ENCODE measurements at places on chromosomes 6 and 20.
A peak's percentile ranks its signal among the peaks of the same experiment; 100 is the strongest.

- DNase-seq = no peak
These were observed 112.4 kb downstream of the FOXO3 start for GRCh38 chr6:108673153-108673552.

DNA sequence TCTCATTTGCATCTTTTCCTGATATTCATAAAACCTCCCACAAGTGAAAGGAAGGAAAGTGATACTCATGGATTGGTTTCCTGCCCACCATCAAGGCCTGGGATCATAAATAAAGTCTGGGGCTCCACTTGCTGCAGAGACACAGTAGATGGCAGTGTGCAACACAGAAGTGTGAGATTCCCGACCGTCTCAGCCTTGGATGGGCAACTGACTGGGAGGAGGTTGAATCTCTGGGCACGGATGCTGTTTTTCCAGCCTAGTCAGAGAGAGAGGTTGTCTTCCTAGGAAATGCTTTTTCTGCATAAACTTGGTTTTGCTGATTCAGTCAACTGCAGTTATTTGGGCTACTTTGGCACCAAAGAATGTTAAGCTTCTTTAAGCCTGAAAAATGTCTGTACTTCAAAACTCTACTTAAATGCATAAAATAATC, 9.9 kb upstream of the RFPL4B start:
- peak; percentile 85 for DNase-seq

GRCh38 chr20:44720621-44720996, 5.4 kb downstream of the CCN5 start:
- DNase-seq = peak; percentile 95

DNA sequence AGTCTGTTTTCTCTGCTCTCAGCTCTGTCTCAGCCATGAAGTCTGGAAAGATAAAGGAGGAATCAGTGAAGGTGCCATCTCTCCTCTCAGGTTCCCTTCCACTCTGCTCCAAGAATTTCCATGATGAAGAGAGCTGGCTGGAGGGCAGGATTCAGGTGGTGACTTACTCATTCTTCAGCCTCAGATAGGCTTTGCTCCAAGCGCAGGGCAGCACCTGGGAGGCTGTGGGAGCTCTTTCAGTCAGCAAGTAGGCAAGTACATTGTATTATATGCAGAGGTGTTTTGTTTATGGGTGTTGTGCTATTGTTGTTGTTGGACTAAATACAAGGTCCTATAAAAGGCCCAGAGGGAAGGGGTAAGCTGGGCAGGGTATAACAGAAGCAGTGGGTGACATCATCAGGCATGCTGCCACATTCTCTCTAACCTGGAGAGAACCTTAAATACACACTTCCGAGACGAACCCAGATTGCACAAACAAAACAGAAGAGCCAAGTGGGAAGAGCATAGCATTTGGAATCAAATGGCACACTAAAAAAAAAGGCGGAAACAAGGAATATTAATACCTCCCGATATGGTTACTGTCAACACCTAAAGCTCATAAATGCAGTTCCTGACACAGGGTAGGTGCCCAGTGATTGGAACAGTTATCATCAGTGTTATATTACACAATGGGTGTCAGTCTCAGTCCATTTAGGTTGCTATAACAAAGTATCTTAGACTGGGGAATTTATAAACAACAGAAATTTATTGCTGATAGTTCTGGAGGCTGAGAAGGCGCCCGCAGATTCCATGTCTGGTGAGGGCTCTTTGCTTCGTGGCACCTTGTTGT, 14.5 kb upstream of the PSMG4 start:
- no peak for DNase-seq

DNA sequence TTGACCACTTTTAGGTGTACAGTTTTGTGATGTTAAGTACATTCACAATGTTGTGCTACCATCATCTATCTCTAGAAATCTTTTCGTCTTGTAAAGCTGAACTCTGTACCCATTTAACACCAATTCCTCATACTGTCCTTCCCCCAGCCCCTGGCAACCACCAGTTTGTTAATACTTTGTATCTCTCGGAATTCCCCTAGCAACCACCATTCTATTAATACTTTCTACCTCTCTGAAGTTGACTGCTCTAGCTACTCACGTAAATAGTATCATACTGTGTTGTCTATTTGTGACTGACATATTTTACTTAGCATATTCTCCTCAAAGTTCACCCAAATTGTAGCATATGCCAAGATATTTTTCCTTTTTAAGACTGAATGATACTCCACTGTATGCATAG, 82.3 kb upstream of the CLDN20 start:
- no peak for DNase-seq

DNA sequence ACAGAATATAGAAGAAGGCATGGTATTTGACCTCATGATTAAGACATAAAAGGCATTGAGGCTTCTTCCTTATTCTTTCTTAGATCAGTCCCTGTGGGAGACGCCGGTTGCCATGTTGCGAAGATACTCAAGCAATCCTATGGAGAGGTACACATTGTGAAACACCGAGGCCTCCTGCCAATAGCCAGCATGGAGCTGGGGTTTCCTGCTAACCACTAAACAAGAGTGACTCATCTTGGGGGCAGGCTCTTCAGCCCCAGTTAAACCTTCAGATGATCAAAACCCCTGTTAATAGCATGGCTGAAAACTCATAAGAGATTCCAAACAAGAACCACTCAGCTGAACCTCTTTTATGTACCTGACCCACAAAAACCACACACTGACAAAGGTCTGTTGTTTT, 478.8 kb downstream of the CD83 start:
- DNase-seq = peak; percentile 32

DNA sequence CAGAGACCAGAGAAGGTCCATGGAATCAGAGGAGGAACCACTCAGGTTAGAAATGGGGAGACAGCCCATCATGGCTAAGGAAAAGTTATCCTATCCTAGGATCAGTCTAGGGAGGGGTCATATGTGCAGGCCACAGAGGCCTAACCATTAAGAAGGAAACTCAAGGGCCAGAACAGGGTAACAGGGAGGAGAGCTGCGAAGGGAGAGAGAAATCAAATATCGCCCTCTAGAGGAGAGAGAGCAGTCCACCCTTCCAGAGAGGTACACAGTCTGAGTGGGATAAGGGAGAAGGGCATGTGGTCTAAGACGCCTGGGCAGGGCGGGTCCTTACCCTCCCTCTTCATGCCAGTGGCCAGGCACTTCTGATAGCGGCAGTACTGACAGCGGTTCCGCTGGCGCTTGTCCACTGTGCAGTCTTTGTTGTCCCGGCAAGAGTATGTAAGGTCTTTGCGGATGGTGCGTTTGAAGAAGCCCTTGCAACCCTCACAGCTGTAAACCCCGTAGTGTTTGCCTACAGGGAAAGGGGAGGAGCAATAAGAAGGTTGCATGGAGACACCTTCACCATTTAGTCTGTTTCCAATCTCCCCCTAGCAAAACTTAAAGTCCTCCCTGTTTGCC, 2.9 kb downstream of the RXRB start:
- peak; percentile 68 for DNase-seq

DNA sequence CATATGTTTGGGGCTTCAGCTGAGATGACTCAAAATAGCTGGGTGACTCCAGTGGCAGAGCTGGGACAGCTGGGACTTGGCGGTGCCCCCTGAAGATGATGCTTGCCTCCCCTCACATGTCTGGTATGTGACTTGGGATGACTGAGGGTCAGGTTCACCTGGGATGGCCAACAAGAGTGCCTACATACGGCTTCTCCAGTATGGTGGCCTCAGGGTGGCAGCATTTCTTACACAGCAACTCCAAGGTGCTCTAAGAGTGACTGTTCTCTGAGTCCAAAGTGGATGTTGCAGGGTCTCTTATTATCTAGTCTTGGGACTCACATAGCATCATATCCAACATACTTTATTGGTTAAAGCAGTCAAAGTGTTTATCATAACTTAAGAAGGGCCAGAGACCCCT, 87.8 kb upstream of the CENPW start:
- DNase-seq = no peak

DNA sequence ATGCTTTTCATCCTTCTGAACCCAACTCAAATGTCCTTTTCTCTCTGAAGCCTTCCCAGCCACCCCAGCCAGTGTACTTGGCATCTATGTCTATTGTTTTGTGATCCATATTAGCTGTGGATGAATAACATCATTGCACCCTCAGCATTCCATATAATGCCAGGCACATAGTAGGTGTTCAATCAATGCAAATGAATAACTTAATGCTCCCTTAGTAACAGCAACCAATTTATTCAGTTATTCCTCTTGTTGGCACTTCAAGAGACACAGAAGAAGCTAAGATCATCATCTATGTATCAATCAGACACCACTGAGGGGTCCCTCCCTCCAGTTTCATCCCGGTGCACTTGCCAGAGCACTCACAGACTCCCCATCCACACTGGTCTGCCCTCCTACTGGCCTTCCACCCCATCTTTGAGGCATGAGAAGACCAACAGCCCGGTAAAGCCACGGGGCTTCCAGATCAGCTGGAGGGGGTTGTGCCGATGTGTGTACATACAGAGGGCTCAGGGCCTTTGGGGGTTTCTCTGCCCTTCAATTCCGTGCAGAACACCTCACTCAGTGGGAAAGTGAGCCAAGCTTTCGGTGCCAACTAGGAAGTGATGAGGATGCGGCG, 2.4 kb upstream of the TAF8 start:
- no peak for DNase-seq

- no peak for DNase-seq
These were observed 17.3 kb downstream of the PPP1R10 start for GRCh38 chr6:30599625-30600324.

GRCh38 chr6:147103694-147104093, 100.5 kb upstream of the STXBP5 start:
- DNase-seq = peak; percentile 37

DNA sequence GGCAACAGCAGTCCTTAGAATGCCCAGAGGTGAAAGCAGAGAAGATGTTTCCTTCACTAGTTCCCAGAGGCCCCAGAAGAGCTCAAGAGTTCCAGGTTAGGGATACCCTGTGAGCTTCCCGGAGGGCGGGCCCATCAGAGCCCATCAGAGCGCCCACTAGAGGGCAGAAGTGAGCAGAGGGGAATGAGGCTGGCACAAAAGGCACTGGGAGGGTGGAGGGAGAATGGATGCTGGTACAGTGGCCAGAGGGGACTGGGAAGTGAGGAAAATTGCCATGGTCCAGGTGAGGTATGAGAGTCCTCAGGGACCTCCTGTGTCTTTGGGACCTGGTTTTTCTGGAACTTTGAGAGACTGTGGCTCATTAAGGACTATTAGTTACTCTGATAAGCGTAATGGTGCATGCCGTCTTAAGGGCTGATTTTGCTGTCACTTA, 57.3 kb downstream of the LINC00237 start:
- DNase-seq = peak; percentile 12

DNA sequence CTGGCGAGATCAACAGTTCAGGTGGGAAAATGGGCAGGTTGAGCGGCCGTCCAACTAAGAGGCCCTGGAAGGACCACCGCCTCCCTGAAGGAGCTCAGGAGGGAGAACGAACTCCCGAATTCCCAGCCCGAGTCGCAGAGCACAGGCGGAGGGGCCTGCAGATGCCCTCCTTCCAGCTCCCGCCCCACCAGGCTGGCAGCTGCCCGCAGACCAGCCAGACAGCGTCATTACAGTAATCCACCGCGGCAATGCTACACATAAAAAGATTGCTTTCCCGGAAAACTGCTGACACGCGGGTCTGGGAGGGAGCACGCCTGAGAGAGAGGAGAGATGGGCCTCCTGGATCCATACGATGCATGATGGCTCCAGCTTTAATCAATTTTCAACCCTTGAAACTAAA, 30.5 kb upstream of the SLCO4A1 start:
- DNase-seq = no peak

- no peak for DNase-seq
These were observed 167.5 kb upstream of the PLCB4 start for GRCh38 chr20:8901237-8902025.

DNA sequence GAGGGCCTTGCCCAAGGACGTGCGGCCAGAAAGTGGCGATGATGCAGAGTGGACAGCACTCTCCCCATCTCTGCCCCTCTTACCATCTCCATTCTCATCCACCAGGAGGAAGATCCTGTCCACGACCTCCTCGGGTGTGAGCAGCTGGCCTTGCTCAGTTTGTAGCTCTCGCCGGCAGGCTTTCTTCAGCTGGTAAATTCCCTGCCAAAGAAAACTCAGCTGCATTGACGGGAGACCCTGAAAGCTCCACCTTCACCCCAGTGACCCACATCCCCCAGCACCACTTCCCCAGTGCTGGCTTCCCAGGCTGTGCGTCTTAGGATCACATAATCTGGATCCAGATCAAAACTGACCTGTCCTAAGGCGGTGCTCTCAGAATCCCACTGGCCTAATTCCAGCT, 9.2 kb downstream of the GUCA1B start:
- DNase-seq = no peak

DNA sequence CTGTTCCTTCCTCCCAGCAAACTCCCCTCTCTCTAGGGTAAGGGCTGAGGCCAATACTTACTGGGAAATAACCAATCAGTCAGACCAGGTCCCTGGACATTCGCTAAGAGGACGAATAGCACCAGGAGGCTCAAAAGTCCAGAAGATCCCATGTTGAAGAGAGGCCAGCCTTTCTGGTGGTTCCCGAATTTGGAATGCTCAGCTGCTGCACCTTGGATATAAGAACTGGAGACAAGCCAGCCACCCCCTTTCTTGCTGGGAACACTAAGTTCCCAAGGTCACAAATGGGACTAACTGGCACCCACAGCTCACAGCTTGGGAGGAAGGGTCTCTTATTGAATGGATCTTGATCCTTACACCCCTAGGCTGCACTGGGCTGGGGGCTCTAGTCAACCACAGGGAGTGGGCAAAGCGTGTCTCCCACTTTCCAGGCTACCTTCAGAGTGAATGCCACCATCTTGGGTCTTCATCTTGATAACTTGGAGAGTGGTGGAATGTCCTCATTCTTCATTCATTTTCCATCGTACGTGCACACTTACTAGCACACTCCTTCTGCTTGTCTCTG, at the start of gene EPPIN:
Gene EPPIN (minus strand): TSS at position 196 of the 565 bp plus-strand sequence. CDS start 44 bp downstream, at position 152.
- DNase-seq = no peak

- DNase-seq = peak; percentile 37
These were observed 3.4 kb downstream of the TRIM10 start for GRCh38 chr6:30157581-30157980.

- peak; percentile 15 for DNase-seq
These were observed 66.4 kb downstream of the CLIC5 start for GRCh38 chr6:45949256-45949655.

GRCh38 chr20:29497261-29497671, 1760.2 kb upstream of the DEFB115 start:
- DNase-seq = no peak

DNA sequence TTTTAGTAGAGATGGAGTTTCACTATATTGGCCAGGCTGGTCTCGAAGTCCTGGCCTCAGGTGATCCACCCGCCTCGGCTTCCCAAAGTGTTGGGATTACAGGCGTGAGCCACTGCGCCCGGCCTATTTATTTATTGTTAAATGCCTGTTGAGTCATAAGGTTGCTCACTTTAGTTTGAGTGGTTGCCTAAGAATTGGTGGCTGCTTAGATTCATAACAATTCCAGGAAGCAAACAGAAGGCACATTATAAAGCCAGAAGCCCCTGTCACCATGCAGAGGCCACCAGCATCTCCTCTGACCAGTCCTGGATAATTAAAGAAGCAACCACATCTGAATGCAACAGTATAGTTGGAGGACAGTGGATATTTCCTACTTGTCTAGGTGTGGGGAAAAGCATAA, 24.0 kb upstream of the ARMH2 start:
- no peak for DNase-seq

- no peak for DNase-seq
These were observed 242.9 kb downstream of the KHDRBS2 start for GRCh38 chr6:62043084-62043483.

GRCh38 chr20:40955326-40955725, 73.3 kb upstream of the TOP1 start:
- no peak for DNase-seq

All from fibroblast of skin of back (primary cell).